ENCODE measurements at places on chromosomes 2 and 18.

- no peak for DNase-seq
Observed at GRCh38 chr2:11757101-11757500, 10.7 kb downstream of the LPIN1 start.

GRCh38 chr2:110747522-110748488 is 15.4 kb downstream of the ACOXL start:
- no peak for DNase-seq

GRCh38 chr18:13235421-13235831 is 16.9 kb downstream of the LDLRAD4 start:
- no peak for DNase-seq

- no peak for DNase-seq
Observed at GRCh38 chr2:188569431-188570165, 277.9 kb downstream of the GULP1 start.

DNA sequence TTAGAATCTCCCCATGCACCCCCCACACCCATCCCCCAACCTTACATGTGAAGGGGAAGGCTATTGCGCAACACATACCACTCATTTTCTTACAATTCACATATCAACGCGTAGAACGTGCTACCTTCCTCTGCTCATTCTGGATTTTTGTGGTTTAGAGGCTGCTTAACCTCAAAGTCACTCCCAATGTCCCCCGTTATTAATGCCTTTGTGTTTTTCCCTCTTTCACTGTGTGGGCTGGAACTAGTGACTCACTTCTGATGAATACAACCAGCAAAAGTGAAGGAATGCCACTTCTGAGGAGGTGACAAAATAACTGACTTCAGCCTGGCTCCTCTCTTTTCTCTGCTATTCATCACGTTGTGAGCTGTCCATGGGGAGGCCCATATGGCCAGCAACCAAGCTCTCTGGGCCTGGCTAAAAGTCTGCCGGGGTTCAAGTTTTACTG is 342.5 kb upstream of the NXPH2 start:
- no peak for DNase-seq

GRCh38 chr18:22702806-22703205 is 230.3 kb upstream of the RBBP8 start:
- no peak for DNase-seq
